Dorsolateral prefrontal cortex (tissue), 122 donors: ENCODE measurements at places on chromosomes 6 and 20.

DNA sequence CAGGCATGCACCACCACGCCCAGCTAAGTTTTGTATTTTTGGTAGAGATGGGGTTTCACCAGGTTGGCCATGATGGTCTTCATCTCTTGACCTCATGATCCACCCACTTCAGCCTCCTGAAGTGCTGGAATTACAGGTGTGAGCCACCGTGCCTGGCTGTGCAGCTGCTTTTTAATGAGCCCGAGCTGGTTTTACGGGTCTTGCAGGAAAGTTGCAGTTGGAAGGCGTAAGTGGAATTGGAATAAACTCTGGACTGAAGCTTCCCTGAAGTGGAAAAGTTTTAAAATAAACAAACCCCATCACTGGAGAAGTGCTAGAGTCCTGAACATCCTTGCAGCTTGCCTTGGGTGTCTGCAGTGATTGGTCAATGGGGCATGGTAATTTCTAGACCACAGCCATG, 40.4 kb downstream of the KIF25 start:
- no peak for DNase-seq

DNA sequence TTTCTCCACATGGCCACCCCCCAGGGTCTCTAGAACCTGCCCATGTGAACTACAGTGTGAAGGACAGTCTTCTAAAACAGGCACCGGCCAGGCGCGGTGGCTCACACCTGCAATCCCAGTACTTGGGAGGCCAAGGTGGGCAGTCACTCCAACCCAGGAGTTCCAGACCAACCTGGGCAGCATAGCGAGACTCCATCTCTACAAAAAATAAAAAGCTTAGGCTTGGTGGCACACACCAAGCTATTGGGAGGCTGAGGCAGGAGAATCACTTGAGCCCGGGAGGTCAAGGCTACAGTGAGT, 13.7 kb downstream of the ACSS1 start:
- no peak for DNase-seq

- DNase-seq = no peak
Observed at GRCh38 chr6:42259286-42259685, 41.6 kb upstream of the MRPS10 start.

GRCh38 chr6:116352515-116353471, 18.0 kb upstream of the DSE start:
- DNase-seq = no peak

- DNase-seq = no peak
Observed at GRCh38 chr6:168033791-168034190, 36.3 kb downstream of the KIF25 start.

DNA sequence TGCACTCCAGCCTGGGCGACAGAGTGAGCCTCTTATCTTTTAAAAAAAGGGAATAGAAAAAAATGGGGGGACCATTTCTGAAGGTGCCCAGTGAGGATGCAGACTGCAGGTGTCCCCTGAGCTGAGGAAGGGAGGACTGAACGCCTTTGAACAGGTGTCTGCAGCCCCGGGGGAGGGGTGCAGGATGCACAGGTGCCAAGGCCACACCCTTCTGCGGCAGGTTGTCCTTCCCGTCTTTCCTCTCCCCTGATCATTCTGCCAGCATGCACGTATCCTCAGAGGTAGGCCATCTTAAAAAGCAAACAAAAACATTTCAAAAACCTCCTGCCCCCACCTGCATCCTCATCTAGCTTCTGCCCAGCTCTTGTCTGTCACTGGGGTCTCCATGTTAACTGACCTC, 101.3 kb downstream of the MTHFD1L start:
- no peak for DNase-seq

DNA sequence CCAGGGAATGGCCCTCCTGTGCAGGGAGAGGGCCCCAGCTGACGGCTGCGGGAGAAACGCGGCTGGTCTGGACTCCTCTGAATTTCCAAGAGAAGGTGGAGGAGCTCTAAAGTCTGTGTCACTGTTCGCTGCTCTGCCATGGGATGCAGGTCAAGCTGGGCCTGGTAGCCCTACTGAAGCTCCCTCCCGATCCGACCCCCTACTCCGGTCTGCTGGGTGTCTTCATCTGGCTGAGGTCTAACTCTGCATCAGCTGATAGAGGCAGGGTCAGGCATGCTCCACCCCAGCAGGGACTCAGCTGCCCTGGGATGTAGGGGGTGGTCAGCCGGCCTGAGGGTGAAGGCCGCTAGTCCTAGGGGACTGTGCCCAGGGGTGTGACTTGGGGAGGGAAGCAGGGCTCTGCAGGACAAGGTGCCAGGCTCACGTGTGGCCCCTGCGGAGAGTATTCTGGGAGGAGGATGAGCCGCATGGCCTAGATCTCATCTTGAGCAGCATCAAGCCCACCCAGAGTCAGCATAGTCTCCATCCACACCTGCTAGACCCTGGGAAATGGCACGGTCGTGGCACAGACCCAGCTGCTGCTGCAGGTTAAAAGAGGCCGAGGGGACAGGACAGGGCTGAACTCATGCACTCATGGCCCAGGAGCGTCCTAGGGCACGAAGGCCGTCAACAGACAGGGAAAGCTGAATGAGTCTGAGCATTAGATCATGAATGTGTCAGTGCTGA, 1.4 kb downstream of the CST3 start:
- no peak for DNase-seq

DNA sequence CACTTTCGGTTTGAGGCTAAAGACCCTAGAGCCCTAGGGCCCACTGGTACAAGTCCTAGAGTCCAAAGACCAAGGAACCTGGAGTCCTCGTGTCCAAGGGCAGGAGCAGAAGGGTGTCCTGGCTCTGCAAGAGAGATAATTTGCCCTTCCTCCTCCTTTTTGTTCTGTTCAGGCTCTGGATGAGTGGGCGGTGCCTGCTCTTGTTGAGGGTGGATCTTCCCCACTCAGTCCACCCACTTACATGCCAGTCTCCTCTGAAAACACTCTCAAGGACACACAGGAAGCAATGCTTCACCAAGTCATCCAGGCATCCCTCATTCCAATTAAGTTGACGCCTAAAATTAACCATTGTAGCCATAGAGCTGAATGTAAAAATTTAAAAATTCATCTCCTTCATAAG, 102.1 kb downstream of the UST start:
- DNase-seq = no peak

GRCh38 chr6:66423047-66423446, 716.0 kb upstream of the EYS start:
- no peak for DNase-seq

GRCh38 chr6:105733556-105734162, 330.8 kb upstream of the PREP start:
- DNase-seq = no peak

GRCh38 chr20:3686867-3687321, 5.1 kb upstream of the ADAM33 start:
- DNase-seq = no peak

GRCh38 chr6:99233219-99233618, 116.3 kb downstream of the FAXC start:
- no peak for DNase-seq

DNA sequence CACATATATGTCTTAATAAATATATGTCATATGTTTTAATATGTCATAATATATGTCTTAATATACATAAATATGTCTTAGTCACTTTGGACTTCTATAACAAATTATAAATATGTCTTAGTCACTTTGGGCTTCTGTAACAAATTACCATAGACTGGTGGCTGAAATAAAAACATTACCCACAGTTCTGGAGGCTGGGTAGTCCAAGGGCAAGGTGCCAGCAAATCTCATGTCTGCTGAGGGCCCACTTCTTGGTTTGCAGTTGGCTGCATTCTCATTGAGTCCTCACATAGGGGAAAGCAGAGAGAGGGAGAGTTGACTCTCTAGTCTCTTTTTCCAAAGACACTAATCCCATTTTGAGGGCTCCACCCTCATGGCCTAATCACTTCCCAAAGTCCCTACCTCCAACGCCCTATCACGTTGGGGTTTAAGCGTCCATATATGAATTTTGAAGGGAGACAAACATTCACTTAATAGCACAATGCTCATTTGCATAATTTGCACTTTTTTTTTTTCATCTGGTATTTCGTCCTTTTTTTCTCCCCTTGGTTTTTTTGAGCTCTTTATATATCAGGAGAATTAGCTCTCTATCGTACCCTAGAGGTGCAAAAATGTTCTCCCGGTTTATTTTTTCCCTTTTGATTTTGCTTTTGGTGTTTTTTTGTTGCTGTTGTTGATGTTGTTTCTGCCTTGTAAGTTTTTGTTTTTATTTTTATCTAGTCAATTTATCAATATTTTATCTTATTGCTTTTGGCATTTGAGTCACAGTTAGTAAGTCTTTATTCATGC, 266.4 kb downstream of the PLCB1 start:
- DNase-seq = no peak

DNA sequence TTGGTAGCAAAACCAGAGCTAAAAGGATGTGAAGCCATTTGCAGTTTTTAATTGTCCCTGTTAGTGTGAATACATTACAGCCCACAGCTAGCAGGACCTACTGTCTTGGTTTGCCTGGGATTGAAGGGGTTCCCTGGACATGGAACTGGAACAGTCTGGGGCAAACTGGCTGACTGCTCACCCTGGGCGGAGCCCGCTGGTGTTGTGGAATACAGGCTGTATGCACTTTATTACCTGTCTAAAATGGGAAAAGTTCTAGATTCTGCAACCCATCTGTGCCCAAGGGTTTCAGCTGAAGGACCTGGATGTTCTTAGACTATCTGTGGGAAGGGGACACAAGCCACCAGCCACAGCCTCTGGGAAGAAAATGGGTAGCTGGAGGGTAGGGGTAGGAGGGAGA, 12.2 kb upstream of the CDKN1A start:
- DNase-seq = no peak

DNA sequence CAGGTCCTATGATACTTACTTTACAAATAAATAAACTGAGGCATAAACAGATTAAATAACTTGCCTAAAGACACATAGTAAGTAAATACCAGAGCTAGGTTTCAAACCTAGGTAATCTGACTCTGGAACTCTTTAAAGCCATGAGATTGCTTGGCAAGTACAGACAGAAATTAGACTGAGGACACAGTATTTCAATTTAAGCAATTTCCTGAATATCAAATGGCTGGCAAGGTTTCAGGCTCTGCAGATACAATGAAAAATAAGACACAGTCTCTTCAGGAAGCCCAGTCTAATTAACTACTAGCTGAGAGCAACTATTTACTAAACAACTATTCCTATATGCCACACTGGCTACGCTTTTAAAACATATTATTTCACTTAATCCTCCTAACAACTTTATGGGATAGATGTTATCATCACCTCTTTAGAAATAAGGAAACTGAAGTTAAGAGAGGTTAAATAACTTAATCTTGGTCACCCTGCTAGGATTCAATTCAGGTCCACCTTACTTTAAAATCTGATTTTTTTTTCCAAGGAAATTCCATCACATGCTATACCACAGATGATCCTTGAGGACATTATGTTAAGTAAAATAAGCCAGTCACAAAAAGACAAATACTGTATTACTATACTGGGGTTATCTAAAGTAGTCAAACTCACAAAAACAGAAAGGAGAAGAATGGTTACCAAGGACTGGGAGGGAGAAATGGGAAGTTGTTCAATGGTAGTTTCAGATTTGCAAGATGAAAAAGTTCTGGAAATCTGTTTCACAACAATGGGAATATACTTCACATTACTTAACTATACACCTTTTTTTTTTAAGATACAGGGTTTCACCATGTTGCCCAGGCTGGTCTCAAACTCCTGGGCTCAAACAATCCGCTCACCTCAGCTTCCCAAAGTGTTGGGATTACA, 4.1 kb downstream of the TRPC4AP start:
- DNase-seq = no peak

DNA sequence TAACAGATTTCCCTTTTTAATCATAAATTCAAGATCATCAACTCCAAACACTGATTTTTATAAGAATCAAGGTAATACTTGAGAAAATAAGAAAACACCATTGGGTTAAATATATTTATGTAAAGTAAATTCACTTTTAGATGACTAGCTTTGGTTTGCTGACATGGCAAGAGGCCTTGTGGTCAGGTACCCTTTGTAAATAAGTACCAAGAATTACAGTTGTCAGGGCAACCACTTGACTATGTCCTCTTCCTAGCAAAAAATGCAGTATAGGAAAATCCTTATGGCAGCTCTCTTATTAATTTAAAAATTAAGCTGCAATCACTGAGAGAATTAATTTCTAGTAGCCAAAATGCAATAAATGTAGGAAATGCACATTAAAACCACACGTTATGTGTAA, 153.8 kb downstream of the INSM1 start:
- DNase-seq = no peak

GRCh38 chr20:15449061-15449460, 1111.6 kb upstream of the FLRT3 start:
- no peak for DNase-seq

DNA sequence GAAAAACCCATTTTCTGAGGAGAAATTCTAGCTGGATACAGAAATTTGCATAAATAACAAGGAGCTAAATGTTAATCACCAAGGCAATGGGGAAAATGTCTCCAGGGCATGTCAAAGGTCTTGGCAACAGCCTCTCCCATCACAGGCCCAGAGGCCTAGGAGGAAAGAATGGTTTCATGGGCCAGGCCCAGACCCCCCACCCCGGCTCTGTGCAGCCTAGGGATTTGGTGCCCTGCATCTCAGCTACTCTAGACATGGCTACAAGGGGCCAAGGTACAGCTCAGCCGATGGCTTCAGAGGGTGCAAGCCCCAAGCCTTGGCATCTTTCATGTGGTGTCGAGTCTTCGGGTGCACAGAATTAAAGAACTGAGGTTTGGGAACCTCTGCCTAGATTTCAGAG, 321.2 kb upstream of the ID4 start:
- no peak for DNase-seq

GRCh38 chr20:1618954-1619540, 762 bp downstream of the SIRPB1 start:
- DNase-seq = no peak

DNA sequence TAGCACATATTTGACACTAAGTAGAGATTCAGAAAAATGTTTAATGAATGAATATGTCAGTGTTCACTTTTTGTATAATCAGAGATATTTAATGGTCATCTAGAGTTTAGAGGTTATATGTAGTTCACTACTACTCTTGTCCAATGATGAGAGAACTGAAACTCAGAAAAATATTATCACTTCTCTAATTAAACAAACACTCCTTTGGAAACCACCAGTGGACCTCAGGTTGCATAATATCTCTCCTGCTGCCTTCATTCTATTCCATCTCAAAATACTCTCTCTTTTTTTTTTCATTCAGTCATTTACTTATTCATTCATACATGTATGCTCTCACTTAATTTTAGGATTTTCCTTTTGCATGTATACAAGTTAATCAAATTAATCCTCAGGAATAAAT, 423.1 kb upstream of the RNF217 start:
- no peak for DNase-seq

GRCh38 chr6:39426073-39426456, 103.6 kb upstream of the KCNK16 start:
- no peak for DNase-seq

- DNase-seq = no peak
Observed at GRCh38 chr6:167094436-167094819, 28.5 kb upstream of the CCR6 start.
